ENCODE measurements at places on chromosomes 16 and 17.

DNA sequence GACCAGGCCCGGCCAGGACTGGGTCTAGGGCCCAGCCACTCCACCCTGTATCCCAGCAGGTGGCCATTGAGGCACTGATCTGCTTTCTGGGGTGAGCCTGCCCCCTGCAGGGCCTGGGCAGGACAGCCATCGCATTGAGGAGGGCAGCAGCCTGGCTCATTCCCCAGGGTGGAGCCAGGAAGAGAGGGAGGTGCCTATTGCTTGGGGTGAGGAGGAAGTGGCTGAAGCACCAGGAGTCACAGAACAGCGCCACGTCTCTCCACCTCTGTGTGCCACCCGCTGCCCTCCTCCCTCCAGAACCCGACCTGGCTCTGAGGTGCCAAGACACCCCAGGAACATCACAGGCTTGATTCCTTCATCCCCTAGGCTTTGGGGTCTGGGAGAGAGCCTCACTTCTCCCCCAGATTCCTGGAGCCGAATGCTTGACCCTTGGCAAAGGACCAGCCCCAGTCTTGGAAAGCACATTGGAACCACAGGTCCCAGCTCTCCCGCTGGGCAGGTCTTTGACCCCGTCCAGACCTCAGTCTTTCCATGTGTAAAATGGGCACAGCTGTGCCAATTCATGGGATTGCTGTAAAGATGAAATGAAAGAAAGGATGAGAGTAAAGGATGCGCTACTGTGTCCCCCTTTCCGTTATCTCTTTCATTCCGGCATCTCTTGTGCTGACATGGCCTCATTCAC is 7.2 kb upstream of the KRT36 start:
- peak; percentile 40 for DNase-seq

GRCh38 chr16:15897121-15897780 is 8.8 kb upstream of the CEP20 start:
- no peak for DNase-seq

DNA sequence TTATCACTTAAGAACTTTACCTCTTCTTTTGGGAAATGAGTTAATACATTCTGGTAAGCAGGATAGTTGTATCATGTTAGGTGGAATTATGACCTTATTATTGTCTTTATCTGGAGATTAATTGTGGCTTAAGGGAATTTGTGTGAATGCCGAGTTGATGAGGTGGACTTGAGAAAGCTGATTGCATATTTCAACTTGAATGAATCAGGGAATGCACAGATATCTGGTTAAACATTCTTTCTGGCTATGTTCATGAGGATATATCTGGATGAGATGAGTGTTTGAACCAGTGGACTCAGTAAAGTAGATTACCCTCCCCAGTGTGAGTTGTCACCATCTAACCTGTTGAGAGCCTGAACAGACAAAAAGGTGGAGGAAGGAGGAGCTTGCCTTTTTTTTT is 326.1 kb upstream of the GOT2 start:
- DNase-seq = no peak

DNA sequence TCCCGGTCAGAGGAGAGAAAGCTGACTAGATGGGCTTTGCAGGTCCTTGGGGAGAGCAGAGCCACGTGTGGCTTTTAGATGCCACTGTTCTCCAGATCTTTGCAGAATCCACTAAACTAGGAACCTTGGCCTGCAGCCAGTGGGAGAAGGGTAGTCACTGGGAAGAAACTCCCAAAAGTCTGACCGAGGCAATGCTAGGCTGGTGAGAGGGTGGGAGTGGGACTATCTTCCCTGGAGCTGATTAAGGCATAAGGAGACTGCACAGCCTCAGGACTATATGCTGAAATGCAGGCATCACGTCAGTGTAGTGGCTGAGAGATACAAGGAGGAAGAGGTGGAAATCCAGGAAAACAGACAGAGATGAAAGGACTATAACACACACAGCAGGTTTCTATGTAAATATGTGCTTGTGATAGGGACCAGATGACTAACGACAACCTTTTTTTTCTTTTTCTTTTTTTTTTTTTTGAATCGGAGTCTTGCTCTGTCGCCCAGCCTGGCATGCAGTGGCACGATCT is 2.2 kb upstream of the GSDMA start:
- no peak for DNase-seq

GRCh38 chr16:4486126-4486893 is 10.1 kb downstream of the HMOX2 start:
- no peak for DNase-seq

- DNase-seq = no peak
Measured at GRCh38 chr16:47507701-47508100, 46.6 kb downstream of the PHKB start.

GRCh38 chr17:82683534-82683933 is 15.0 kb downstream of the RAB40B start:
- DNase-seq = no peak

- DNase-seq = no peak
Measured at GRCh38 chr17:4490109-4490591, 8.5 kb upstream of the SPNS2 start.

DNA sequence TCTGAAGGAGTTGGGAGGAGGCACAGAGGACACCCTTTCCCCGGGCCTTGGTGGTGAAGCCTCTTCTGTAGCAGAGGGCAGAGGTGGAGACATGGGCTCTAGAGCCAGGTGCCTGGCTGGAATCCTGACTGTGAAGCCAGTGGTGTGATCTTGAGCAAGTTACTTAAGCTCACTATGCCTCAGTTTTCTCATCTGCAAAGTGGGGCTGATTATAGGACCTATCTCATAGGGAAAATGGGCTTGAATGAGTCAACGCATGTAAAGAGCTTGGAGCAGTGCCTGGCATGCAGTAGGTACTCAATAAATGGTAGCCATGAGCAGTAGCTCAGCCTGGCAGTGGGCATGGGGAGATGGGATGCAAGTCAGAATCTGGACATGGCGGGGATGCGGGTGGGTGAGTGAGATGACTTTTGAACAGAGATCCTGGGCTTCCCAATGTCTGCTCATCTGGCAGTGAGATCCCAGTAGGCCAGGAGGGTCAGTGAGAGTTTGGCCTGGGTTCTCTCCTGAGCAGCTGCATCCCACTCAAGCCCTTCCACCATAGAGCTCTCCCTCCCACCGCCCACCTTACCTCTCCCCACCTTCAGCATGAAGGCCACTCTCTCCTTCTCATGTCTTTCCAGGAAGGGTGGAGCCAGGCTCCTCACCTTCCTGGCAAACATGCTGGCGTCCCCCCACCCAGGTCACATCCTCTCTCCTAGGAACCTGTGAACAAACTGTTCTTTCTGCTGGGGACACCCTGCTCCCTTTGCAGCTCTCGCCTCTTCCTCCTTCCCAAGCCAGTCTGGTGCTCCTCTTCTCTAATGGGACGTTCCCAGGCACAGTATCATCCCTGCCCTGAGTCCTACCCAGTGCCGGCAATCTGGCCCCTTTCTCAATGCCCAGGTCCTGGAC is 13.1 kb upstream of the SP2 start:
- no peak for DNase-seq

DNA sequence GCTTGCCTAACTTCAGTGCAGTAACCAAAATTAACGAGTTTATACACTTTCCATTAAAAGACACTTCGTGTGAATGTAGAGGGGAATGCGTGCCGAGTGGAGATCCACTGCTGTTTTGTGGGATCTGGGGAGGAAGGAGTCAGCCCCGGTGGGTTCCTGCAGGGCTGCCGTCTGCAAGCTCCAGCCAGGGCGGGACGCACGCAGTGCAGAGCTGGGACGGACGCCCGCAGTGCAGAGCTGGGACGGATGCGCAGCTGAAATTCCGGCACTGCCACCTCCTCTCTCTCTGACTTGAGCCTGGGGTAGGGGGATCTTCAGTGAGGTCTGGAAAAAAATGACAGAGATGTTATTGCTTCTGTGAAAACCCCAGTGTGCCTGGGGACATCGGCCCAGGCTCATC is 16.5 kb upstream of the ZC3H18 start:
- DNase-seq = no peak

GRCh38 chr16:50721549-50722404 is 20.1 kb upstream of the CYLD start:
- no peak for DNase-seq

DNA sequence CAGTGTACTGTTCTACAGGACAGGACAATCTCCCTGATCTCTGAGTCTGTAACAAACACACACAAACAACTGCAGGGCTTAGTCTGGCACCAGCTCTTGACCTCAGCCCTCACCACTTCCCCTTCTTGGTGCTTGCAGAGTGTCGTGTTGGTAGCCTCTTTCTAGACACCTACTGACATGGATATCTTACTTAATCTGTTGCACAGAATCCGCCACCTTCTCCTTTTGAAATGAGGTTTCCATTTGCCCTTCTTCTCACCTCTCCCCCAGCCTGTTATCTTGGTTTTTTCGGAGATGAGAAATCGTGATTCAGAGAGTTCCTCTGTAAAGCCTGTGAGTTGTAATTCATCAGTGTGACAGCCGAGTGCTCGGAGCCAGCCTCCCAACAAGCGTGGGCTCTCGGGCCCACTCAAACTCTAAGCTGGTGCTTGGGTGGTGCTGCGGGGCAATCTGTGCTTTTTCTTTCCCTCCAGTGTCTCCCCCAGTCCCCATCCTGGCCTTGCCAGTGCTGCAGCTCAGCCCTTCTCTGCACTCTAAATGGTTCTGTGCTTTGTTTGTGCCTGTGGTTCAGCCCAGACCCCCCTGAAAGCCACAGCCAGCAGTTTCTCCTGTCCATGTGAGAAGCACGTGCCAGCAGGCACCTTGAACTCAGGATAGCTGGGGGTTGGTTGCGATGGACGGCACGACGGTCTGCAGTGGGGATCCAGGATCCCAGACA is 28.1 kb downstream of the KIAA0513 start:
- DNase-seq = no peak

DNA sequence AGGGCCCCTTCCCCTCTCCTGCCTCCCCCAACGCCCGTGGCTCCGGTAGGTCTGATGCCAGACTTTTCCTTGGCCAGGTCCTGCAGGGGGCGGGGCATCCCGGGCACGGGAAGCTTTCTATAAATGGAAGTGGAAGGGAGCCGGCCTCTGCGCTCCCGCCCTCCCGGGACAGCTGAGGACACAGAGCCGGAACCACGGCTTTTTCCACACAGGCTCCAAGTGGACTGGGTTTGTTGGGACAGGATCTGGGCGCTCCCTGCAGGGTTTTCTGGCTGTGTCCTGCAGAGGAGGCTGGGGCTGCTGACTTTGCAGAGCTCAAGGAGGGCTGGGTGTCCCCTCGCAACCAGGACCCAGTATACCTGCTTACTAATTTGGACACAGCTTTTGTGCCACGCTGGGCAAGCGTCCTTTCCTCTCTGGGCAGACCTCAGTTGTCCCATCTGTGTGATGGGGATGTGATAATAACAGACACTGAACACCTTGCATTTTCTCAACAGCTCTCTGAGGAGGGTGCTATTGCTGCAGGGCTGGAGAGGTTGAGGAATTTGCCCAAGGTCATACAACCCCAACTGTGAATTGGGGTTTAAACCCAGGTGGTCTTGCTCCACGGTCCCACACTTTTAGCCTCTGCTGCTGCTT is 1.8 kb downstream of the TNS4 start:
- no peak for DNase-seq

GRCh38 chr16:51287121-51287755 is 136.2 kb upstream of the SALL1 start:
- no peak for DNase-seq

- DNase-seq = no peak
Measured at GRCh38 chr16:75570396-75571065, 4.4 kb downstream of the GABARAPL2 start.

- DNase-seq = no peak
Measured at GRCh38 chr17:10196384-10196895, 2.0 kb downstream of the GAS7 start.

All from T1000 (cell line).